ENCODE measurements at places on chromosomes 4 and X.

GRCh38 chr4:52057196-52057595 lies 6.1 kb downstream of the SPATA18 start:
- no peaks in the 10 kb centered on the region for H3K36me3 ChIP-seq
- no peak overlapping the region for H3K4me3 ChIP-seq
- peaks cover 2% of the 10 kb centered on the region for H3K27me3 ChIP-seq
- no peak for DNase-seq

- peaks cover 36% of the 10 kb centered on the region for H3K4me1 ChIP-seq
- DNase-seq = no peak
- peak overlapping the region; percentile 87 for H3K27ac ChIP-seq
- H3K4me3 ChIP-seq = peak overlapping the region; percentile 94
Observed at GRCh38 chr4:139295942-139296299, 5.4 kb upstream of the NAA15 start.

- no peaks in the 10 kb centered on the region for H3K27me3 ChIP-seq
- H3K4me3 ChIP-seq = no peak overlapping the region
- no peaks in the 10 kb centered on the region for H3K36me3 ChIP-seq
- DNase-seq = no peak
- H3K27ac ChIP-seq = no peak overlapping the region
- H3K4me1 ChIP-seq = no peaks in the 10 kb centered on the region
Observed at GRCh38 chr4:157128395-157128794, 52.4 kb downstream of the GLRB start.

GRCh38 chr4:151992332-151993154 lies 231.7 kb upstream of the GATB start:
- no peak for DNase-seq
- H3K4me1 ChIP-seq = no peaks in the 10 kb centered on the region
- H3K27me3 ChIP-seq = no peaks in the 10 kb centered on the region
- no peak overlapping the region for H3K4me3 ChIP-seq
- H3K27ac ChIP-seq = no peak overlapping the region

- no peaks in the 10 kb centered on the region for H3K36me3 ChIP-seq
- no peak overlapping the region for H3K4me3 ChIP-seq
- H3K27me3 ChIP-seq = no peaks in the 10 kb centered on the region
- H3K27ac ChIP-seq = no peak overlapping the region
- DNase-seq = no peak
- no peaks in the 10 kb centered on the region for H3K4me1 ChIP-seq
Observed at GRCh38 chr4:71570492-71570891, 213.4 kb downstream of the GC start.

DNA sequence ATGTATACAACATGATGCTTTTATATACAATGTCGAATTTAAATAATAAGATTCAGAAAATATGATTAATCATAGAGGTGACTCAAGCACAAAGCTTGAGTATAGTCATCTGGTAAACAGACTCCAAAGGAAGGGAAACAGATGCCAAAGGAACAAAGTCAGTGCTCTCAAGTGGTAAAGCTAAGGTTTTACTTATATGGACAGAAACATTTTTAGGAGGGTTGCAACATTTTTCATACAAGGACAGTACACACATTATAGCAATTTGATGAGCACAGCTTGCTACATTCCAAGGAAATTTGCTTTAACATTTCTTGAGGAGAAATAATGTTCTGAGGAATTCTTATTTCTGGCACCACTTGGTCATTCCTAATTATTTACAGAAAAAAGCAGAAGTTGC lies 333.4 kb upstream of the AADAT start:
- no peaks in the 10 kb centered on the region for H3K27me3 ChIP-seq
- DNase-seq = no peak
- H3K27ac ChIP-seq = no peak overlapping the region
- no peaks in the 10 kb centered on the region for H3K36me3 ChIP-seq

GRCh38 chrX:97224148-97224547 lies 340.4 kb downstream of the RPA4 start:
- H3K4me3 ChIP-seq = no peak overlapping the region
- H3K27ac ChIP-seq = no peak overlapping the region
- no peaks in the 10 kb centered on the region for H3K4me1 ChIP-seq
- no peak for DNase-seq
- no peaks in the 10 kb centered on the region for H3K27me3 ChIP-seq

DNA sequence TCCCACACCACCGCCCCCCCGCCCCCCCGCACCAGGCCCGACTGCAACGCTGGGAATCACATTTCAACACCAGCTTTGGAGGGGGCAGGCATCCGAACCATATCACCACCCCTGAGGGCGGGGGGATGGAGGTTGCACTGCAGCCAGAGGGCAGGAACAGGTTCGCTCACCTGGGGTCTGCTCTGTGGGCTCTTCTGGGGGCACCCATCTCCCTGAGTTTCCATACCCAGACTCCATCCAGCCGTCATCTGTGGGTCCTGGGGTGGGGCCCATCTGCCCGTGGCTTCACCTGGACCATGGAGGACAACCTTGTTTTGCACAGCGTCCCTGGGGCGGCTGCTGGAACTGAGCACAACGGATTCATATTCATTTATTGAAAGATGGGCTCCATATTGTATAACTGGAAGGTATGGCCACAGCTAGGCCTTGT lies 6.9 kb downstream of the PSAPL1 start:
- DNase-seq = peak; percentile 66
- no peaks in the 10 kb centered on the region for H3K27me3 ChIP-seq
- no peak overlapping the region for H3K4me3 ChIP-seq
- no peak overlapping the region for H3K27ac ChIP-seq
- H3K36me3 ChIP-seq = no peaks in the 10 kb centered on the region

DNA sequence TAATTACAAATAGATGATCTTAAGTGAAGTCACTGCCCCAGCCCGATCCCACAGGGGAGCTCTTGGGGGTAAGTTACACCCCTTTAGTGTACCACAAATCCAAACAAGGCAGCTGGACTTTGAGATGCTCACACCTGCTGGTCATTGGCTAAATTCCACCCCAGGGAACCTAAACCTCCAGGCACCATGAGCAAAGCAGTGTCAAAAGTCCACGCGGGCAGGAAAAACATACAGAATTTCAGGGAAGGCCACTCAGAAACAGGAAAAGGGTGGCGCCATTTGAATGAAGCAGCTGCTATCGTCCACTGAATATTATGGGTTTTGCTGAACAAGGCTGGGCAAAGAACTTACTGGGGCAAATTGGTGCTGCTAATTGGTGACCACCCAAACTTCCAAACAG lies 30.9 kb downstream of the SUPT20HL1 start:
- no peak overlapping the region for H3K4me3 ChIP-seq
- H3K27ac ChIP-seq = no peak overlapping the region
- no peaks in the 10 kb centered on the region for H3K36me3 ChIP-seq
- DNase-seq = no peak

GRCh38 chr4:169268951-169269760 lies 1.6 kb downstream of the SH3RF1 start:
- DNase-seq = no peak
- H3K36me3 ChIP-seq = peaks cover 2% of the 10 kb centered on the region
- H3K4me3 ChIP-seq = peak overlapping the region; percentile 93
- H3K27ac ChIP-seq = peak overlapping the region; percentile 94
- H3K4me1 ChIP-seq = peaks cover 44% of the 10 kb centered on the region

GRCh38 chr4:112765317-112765974 lies 128.5 kb downstream of the LARP7 start:
- H3K36me3 ChIP-seq = no peaks in the 10 kb centered on the region
- no peak overlapping the region for H3K4me3 ChIP-seq
- no peak overlapping the region for H3K27ac ChIP-seq
- no peaks in the 10 kb centered on the region for H3K27me3 ChIP-seq

DNA sequence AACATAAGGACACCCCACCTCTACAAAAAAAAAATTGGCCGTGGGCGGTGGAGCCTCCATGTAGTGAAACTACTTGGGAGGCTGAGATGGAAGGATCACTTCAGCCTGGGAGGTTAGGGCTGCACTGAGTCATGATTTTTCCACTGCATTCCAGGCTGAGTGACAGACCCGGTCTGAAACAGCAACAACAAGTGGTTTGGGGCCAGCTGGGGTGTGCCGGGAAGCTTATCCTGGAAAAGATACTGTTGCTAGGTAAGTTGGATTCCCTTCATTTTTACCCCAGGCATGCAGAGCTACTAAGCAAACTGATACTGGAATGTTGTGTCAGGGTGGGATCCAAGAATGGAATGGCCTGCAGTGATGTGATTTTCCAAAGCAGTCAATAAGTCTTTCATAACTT lies 57.0 kb downstream of the XAGE2 start:
- H3K4me1 ChIP-seq = no peaks in the 10 kb centered on the region
- no peaks in the 10 kb centered on the region for H3K27me3 ChIP-seq
- no peak overlapping the region for H3K27ac ChIP-seq
- no peak overlapping the region for H3K4me3 ChIP-seq
